ENCODE measurements at places on chromosomes 2 and 18. TPM values are rescaled to one million over a fixed set of nuclear protein-coding genes. Genes with fewer than 3 reads are reported as not detected.

The SP140 gene
- 0.82 TPM for total RNA-seq

- DNase-seq, result no peak
Observed at GRCh38 chr18:39776766-39777165, 2178.3 kb upstream of the PIK3C3 start.

GRCh38 chr2:110679337-110679707 is 1.5 kb upstream of the BUB1 start:
- DNase-seq, result no peak

DNA sequence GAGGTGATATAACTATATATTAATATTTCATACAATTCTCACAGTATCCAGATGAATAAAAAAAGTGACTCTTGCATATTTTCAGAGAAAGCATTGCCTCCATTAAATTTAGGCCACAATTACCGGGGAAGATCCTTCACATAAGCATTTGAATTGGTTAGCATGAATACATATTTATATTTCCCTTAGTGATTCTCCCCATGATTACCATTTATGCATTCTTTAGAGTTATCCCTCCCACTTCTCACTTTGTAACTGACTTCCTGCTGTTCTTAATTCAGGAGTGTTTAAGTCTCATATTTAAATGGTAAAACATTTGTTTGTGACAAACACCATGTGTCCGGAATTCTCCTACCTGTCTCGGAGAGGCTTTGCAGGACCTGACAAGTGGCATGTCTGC is 523.4 kb downstream of the CCDC85A start:
- DNase-seq, result no peak

DNA sequence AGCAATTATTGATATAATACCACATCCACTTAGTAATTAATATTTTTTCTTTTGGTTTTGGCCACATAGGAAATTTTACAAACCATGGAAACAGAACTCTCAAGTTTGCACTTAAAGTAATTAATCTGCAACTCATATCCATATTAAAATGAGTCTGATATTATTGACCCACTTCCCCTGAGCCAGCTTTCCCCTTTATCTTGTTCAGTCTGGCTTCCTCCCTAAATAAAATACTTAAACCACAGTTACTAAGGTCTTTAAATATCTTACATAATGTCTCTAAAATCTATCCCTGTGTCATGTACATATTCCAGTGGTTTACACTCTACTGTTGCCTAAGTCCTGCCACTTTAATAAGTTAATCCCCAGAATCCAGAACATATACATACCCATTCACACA is 564.9 kb upstream of the FSHR start:
- no peak for DNase-seq

DNA sequence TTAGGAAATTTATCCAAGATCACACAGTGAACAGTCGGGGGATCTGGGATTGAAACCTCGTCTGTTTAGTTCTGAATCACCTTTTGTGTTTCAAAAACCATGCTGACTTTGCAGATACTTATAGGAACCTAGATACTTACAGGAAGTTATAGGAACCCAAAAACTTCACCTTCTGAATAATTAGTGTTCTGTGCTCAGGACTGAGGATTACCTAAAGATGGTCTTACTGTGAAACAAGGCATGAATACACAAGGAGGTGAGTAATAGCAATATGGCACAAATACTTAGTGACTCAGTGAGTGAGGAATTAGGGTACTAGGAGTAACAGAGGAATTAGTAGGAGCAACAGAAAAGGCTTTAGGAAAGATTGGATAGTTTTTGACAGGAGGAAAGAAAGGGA is 145.5 kb downstream of the LRATD1 start:
- no peak for DNase-seq

- DNase-seq, result no peak
Observed at GRCh38 chr18:55462652-55463051, 125.3 kb downstream of the TCF4 start.

DNA sequence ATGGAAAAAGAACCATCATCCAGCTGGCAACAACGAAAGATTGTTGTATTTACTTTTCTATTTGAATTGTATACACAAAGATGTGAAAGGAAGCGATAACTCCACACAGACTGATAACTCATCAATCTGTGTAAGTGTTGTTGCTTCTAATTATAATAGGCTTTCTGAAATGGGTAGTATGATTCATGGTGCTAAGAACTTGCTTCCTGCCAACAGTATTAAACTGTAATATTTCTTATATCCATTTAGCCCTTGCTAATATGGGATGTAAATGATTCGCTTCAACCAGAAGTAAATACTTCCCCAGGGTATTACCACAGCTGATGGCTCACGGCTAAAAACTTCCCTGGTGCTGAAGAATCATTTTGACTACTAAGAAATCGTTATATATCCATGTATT is 70.2 kb downstream of the TMEM163 start:
- no peak for DNase-seq

The PPP1R1C gene
- total RNA-seq, result 7.7 TPM

The PLA2R1 gene
- 0.73 TPM for total RNA-seq

The C2orf66 gene
- total RNA-seq, result not detected

- DNase-seq, result no peak
Observed at GRCh38 chr2:8693157-8693821, 11.4 kb downstream of the ID2 start.

DNA sequence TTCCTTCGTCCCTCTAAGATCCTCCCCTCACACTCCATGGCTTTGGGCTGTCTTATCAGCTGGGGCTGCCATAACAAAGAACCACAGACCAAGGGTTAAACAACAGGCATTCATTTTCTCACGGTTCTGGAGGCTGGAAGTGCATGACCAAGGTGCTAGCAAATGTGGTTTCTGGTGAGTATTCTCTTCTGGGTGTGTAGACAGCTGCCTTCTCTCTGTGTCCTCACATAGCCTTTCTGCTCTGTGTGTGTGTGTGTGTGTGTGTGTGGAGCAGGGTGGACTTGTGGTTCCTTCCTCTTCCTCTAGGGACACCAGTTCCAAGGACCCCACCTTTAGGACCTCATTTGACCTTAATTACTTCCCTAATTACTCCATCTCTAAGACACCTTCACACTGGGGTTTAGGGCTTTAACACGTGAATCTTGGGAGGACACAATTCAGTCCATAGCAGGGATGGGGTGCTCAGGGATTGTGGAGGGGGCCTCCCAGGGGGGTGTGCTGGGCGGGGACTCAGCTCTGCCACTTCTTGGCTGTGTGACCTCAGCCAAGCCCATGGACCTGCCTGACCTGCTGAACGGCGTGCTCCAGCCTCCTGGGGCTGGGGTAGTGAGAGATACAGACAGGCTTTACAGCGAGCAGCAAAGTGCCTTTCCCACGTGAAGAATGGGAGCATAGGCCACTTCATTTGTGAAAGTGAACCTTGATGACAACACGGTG is 38.0 kb downstream of the ACKR3 start:
- DNase-seq, result no peak

Data from right lobe of liver (tissue), 6 donors.